ENCODE measurements at places on chromosomes 2 and 18.

GRCh38 chr18:25604894-25605597, 253.1 kb upstream of the ZNF521 start:
- DNase-seq = no peak

DNA sequence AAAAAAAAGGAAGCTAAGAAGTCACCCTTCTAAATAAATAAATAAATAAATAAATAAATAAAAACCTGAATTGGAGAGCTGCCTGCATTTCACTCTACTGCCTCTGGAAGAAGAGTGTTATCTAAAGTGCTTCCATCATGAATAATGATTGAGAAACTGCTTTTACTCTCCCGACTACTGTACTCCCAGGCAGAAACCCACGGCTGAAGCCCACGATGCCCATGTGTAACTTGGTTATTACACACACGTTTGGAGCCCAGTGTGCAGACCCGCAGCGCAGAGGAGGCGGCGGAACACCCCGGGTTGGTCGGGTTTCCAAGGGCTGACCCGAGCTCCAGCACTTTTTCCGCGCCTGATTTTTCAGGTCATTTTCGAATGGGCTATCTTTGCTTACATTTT, 697 bp upstream of the SPATS2L start:
- no peak for DNase-seq

- DNase-seq = no peak
These were observed 32.6 kb upstream of the INSIG2 start for GRCh38 chr2:118055512-118056164.

GRCh38 chr2:1022178-1022577, 71.5 kb downstream of the SNTG2 start:
- no peak for DNase-seq

- DNase-seq = no peak
These were observed 616 bp upstream of the SP5 start for GRCh38 chr2:170714381-170715061.

DNA sequence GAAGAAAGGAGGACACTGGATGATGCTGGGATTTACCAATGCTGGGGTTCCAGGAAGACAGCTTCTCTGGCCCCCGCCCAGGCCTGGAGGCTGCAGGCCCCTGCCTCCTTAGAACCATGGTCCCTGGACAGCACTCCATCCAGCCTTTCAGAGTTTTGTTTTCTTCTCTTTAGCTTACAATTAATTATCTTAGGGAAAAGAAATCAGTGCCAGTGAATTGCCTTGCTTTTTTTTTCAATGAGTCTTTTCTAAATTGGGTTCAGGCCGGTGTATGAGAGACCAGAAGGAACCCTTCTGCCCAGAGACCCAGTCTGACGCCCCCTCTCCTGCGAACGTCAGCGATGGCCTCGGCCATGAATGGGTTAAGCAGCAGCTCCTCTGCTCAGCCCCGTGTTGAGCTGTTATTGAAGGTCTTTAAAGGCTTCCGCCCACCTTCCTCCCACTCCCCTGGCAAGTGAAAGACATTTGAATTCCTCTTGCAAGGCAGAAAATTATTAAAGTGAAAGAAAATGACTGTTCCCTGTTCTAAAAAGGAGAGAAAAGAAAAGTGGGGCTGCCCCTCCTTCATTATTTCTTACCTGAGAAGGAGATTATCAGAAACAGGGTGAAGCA, 65.7 kb upstream of the CHMP1B start:
- DNase-seq = no peak

DNA sequence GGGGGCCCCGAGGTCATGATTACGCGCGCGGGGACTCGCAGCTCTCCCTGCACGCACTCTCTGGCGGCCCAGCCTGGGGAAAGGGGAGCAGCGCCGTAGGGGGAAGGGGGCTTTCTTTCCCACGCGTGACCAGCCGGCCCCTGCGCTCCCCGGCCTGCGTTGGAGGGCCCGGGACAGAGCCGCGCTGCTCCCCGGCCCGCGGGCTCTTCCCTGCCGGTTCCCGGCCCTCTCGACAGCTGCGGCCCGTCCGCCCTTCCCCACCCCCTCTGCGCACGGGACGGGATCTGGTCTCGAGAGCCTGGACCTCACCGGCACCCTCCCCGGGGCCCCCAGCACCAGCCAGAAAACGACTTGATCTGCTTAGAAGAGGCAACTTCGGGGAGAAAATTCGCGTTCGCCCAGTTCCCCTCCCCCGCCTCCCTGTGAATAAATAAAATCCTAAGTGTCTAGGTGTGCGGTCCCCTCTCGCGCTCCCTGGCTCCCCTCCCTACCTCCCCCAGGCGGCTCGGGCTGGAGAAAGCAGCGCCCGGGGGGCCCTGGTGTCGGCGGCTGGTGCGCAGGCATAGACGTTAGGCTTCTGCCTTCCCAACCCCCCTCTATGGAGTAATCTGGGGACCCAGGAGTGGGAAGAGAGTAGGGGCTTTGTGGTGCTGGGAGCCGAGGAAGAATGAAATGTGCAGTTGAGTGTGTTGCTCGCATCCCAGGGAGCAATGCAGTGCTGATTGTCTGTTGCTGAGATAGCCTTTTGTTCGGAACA, 803 bp upstream of the FIGN start:
- no peak for DNase-seq

GRCh38 chr2:218032336-218033171, 29.8 kb upstream of the TNS1 start:
- no peak for DNase-seq

DNA sequence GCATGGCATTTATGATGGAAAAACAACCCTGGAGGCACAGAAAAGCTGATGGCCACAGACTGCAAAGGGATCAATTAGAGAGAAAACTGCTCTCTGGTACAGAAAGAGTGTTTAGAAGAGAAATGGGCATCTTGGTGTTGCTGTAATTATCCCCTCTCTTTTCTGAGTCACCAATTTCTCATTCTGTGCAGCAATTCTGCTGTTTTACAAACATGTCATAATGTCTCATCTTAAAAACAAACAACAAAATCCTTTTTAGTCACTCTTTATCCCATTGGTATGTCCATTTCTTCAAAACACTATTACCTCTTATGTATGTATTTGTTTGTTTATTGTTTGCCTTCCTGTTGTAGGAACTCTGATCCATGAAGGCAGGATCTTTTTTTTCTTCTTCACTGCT, 73.9 kb upstream of the HK2 start:
- no peak for DNase-seq

- no peak for DNase-seq
These were observed 25.4 kb downstream of the WDR75 start for GRCh38 chr2:189466656-189467055.

GRCh38 chr2:217789736-217790181, 213.0 kb downstream of the TNS1 start:
- no peak for DNase-seq

DNA sequence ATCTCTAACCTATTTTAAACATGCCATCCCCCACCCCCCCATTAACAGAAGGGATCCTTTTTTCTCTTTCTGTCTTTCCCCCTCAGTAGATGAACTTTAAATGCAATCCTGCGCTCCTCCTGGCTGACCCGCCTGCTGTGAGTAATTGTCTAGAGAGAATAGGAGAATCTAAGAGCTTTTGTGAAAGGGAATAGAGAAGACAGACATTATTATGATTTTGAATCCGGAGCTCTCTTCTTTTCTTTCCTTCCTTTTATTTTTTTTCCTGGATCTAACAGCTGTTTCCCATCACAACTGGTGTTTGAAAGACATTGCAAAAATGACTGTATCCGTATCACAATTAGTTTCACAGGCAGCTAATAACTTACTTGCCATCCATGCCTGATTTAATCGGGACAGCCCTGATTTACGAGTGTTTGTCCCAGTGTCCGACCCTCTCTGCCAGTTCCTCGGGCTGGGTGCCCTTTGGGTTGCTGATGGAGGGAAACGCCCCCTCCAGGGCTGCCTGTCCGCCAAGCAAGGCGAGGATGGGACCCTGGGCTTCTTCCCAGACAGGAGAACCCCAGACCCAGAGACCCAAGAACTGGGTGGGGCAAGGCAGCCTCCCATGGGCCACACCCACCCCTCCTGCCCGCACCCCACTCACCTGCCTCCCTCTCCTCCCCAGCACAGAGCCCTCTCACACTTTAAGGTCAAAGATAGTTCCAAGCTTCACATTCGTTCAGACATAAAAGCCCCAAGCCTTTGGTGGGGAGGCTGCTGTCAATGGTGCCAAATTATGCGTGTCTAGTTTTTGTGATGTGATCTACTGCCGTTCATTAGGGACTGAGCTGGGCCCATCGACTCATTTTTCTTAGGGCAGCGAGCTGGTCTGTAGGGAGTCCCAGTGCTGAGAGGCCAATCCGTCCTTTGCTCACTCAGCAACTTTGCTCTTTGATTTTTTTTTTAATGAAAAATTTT, 231.7 kb downstream of the ZNF516 start:
- no peak for DNase-seq

DNA sequence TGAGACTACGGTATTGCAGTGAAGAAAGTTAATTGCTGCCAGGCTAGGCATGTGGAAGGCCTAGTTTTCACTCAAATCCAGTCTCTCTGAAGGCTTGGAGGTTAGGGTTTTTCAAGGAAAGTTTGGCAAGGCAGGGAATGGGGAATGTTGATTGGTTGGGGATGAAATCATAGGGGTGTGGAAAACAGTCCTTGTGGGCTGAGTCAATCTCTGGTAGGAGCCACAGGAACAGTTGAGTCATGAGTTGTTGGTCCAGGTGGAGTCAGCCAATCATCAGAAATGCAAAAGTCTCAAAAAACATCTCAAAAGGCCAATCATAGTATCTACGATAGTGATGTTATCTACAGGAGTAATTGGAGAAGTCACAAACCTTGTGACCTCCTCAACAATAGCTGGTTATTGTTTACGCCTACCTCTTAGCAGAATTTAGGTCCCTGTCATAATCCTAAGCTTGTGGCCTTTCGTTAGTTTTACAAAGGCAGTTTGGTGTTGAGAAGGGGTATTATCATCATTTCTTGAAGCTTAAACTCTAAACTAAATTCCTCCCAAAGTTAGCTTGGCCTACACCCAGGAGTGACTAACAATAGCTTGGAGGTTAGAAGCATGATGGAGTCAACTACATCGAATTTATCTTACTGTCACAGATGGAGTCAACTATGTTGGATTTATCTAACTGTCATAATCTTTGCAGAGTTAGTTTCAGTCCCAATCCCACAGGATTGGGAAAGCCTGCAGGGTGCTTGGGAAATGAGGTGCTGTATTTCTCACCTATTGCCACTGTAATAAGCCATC, 33.7 kb upstream of the APCDD1 start:
- no peak for DNase-seq

Data from stimulated activated CD8-positive, alpha-beta memory T cell treated with anti-CD3 and anti-CD28 coated beads, Interleukin-2, amount 100 ng/mL, for 1 hour (primary cell).